ENCODE measurements at places on chromosomes 1 and 21.
A peak's percentile ranks its signal among the peaks of the same experiment; 100 is the strongest.

DNA sequence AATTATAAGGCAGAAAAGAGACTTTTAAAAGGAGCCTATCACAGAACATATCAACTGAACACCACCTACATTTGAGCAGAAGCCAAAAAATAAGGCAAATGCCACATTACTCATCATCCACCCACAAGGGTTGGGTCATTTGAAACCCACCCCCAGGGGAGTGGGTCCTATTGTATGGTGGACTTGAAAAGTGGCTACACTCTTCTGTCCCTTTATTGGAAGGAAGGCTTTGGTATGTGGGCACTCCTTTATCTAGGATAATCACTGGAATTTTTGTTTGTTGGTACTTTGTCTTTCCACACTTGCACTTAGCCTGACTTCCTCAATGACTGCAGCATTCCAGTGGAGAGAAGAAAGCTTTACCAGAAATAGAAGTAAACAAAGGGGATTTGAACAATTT, 157.2 kb upstream of the COL11A1 start:
- DNase-seq: no peak

GRCh38 chr1:51284487-51284954, 45.8 kb downstream of the TTC39A start:
- DNase-seq: no peak

DNA sequence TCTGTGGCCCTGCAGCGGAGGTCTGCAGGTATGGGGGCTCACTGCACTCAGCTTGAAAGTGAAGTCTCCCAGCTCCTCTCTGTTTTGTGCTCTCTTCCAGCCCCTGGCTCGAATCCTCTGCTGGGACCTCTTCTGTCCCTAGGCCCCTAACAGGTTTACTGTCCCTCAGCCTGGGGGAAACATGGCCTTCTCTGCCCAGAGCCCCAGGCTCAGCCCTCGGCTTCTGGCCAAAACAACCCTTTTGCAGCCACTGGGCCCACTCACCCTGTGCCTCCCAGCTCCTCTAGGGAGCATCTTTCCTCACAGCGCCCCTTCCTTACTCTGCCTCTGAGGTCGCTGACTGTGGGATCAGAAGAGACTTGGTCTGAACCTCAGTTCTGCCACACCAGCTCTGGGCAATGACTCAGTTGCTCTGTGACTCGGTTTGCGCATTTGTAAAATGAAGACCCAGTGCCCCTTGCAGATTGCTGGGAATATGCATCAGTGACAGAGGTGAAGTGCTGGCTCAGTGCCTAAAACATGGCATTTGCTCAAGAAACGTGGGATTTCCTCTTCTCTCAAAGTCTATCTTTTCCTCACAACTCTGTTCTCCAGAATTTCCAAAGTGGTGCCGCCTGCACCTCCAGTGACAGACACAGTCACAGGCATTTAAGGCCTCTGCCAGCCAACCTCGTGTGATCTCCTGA, 26.5 kb upstream of the TENT5C start:
- DNase-seq: no peak

DNA sequence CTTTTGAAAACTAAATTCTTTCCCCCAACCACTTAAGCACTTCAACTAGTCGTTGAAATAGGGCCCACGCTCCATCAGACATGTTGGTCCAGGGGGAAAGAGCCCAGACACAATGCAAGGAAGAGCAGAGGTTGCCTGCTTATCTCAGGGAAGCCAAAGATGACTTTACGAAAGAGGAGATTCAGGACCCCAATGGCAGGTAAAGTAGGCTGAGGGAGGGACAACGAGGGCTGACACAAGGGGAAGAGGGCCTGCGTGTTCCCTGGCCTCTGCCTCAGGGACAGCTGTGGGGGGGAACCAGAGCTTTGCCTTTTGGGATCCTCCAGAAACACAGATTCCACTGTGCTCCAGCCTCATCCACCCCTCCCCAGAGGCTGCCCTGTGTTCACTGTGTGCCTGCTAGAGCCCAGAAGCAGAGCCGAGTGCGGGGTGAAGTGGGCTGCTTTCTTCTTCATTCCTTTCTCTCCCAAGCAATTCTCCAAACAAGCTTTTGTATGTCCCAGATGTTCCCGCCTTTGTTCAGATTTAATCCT, 135.5 kb upstream of the GRIK3 start:
- DNase-seq: no peak

DNA sequence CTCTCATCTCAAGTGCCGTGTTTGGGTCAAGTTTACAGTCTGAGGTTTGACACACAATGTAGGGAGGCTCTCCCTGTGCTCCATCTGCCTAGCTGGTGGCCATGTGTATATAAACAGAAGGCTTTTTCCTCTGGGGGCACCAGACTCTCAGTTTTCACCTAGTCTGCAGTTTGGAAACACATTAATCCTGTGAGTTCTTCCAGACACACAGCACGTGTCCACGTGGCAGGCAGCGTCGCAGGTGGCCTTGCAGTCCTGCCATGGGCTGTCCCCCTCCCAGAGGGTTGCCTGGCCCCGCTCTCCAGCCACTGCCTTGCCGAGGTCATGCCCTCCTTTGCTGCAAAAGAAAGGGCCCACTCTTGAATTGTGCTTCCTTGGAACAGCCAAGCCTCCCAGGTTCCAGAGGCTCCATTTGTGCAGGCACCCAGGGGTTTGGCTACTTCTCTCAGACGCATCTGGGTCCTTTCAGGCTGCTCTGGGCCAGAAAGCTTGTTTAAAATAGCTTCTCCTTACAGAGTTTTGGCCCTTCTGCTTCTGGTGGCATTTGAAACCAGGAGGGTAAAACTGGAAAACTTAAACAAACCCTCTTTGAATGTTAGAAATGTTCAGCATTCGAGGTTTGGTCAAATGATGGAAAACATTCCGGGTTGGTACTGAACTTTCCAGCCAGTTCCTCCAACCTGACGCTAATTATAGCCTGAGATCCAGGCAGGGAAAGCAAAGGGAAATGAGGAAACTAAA, 4.4 kb upstream of the RUNX1 start:
- DNase-seq: no peak

GRCh38 chr21:38293113-38293512, 36.3 kb downstream of the KCNJ15 start:
- DNase-seq: no peak

GRCh38 chr1:210418863-210419650, 90.4 kb downstream of the HHAT start:
- DNase-seq: no peak

- DNase-seq: no peak
These were observed 22.4 kb downstream of the NOS1AP start for GRCh38 chr1:162091681-162092524.

- DNase-seq: no peak
These were observed 56.4 kb downstream of the ELK4 start for GRCh38 chr1:205575294-205575885.

DNA sequence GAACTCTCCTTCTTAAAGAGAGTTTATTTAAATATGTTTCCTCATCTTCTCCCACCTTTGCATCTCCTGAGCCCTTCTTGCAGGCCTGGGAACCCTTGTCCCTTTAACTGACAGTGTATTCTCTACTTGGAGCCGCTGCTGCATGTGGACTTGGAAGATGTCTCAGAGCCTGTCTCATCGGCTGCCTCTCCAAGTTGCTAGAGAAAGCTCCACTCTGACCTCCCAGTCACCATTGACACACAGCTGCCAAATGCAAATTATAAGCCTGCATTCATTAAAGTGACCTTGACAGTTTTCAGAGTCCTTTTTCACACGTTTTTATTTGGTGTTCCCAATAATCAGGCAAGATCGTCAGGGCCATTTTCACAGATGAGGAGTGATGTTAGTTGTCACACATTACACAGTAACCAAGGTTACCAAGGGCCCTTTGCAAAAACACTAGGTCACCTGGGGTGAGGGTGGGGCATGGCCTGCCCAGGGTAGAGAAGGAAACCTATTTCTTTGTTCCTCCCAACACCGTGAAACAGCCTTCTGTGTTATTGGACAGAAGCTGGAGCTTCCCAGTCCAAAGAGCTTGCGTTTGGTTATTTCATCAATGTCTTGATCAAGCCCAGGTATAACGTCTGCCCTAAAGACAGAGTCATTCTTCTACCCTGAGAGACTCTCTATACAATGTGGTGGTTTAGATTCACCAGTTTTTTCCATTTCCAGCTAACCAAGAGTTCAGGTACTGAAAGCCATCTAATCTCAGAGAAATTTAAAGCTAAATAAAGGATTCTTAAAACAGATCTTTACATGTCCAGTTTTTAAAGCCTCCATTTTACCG, 164.1 kb downstream of the GALNT2 start:
- no peak for DNase-seq

GRCh38 chr21:44522753-44523204, 17.2 kb downstream of the KRTAP10-1 start:
- DNase-seq: no peak

GRCh38 chr21:37202221-37203110, 64.7 kb downstream of the VPS26C start:
- no peak for DNase-seq

DNA sequence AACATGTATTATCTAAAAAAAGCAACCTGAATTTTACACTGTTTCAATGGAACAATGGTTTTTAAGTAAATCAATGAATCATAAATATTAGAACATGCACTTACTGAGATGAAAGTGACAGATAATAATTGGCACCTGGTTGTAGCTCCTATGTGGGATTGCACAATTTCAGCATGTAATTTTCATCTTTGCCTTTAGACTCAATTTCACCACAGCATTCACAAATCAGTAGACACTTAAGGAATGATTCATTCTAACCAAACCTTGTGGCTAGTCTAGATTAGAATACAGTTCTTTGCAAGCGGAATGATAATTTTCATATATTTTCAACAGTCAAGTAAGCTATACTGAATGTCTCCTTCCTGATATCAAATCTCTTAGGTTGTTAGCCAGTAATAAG, 853.4 kb downstream of the KCNT2 start:
- no peak for DNase-seq

GRCh38 chr1:225494789-225495359, 67.0 kb upstream of the LBR start:
- no peak for DNase-seq

DNA sequence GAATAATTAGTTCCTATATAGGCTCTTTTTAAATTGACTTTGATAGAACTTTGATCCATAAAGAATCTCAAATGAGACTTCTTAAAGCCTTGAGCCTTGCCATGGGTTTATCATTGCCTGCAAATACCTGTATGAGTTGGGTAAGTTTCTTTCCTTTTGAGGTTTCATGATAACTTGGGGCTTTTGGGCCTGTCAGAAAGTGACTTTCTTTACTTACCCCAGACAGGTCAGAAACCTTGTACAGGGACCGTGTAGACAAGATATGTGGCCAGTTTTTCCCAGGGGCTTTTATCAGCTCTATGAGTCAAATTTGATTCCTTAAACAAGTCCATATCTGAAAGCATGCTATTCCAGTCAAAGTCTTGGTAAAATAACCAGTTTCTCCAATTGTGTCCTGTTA, 17.3 kb downstream of the KCTD3 start:
- no peak for DNase-seq

GRCh38 chr1:61227857-61228550, 145.6 kb downstream of the NFIA start:
- DNase-seq: no peak

DNA sequence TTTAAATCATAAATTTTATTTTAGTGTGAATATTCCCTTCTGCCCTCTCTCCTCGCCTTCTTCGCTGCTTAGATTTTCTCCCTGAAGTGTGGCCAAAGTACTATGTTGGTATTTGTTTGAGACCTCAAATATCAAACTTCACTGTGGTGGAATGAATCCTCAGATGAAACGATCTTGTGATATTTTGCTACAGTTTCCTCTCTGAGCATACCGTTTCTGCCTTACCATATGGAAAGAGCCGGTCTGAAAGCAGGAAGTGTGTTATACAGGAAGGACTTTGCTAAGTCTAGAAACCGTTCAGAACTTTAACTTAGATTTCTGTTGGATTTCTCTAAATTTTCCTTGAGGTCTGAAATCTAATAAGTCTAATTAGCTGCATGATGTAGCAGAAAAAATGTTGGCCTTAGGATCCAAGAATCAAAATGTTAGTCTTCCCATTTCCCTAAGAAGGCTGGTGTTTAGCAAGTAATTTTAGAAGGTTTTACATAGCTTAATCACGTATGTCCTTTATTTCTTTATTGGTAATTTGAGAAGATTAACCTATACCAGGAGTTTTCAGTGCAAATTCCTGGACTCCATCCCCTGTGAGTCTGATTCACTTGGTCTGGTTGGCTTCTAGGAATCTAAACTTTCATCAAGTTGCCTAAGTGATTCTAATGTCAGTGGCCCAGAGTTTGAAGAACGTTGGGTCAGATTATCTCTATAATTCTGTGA, 30.7 kb downstream of the SDCCAG8 start:
- no peak for DNase-seq

DNA sequence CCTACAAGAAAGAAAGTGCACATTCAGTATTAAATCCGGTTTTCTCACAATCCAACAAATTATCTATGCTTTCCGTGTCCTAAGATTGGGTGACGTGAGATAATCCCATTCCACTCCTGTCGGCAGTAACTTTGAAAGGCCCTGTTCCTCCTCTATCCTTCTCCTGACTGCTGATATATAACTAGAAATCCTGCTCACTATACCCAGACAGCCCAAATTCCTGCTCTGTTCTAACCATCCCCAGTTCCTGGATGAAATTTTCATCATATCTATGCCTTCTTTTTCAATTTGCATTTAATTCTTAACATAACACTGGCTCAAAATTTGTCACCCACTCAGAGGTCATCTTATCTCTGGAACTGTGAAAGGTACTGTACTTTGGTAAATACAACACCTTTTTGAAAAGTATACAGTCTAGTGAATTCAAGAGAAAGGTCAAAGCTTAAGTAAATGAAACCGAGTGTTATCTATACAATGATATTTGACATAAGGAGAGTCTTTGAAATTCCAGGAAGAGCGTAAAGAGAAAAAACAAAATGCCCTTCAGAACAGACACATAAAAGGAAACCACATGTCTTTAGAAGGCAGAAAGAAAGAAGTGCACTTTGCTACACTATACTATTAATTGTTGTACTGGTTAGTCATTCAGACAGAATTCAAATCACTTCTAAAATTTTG, 200.5 kb upstream of the NEGR1 start:
- DNase-seq: no peak

GRCh38 chr1:203072911-203073310, 12.9 kb downstream of the MYOG start:
- no peak for DNase-seq

DNA sequence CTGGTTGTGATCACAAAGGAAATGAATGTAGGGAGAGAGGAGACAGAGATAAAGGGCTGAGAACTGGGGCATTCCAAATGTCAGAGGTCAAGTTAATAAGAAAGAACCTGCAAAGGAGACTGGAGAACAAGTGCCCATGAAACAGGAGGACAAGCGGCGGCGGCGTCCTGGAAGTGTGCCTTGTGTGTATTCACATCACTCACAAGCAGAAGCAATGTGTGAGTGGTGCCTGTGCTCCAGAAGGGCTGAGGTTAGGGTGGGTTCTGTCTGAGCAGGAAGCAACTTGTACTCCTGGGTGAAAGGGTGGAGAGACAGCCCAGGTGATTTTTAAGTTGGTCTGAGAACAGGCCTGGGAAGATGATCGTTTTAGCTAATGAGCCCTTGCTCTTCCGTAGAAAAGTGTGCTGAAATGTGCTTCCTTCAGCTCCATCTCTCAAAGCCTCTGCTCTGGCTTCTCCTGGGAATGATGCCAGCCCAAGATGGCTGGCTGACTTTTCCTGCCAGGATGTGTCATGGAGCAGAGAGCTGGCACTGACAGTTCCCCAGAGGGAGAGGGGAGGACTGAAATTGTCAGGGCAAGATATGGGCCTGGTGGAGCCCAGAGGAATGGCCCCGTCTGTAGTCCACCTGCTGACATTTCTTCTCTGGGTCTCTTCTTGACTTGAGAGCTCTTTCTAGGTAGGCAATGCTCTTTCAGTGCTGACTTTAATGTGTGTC, 25.1 kb upstream of the PLEKHA6 start:
- DNase-seq: peak; percentile 10

GRCh38 chr1:58248791-58249190, 297.7 kb downstream of the OMA1 start:
- DNase-seq: no peak

- no peak for DNase-seq
These were observed 55.3 kb upstream of the COL6A1 start for GRCh38 chr21:45926281-45926680.

GRCh38 chr1:235156265-235156664, 4.8 kb downstream of the RBM34 start:
- DNase-seq: no peak

Measured in hippocampal formation (tissue), 2 donors.